SK-N-SH (cell line): ENCODE measurements at places on chromosomes 1 and 21.

GRCh38 chr1:115706587-115707425 is 61.7 kb downstream of the CASQ2 start:
- peak; percentile 45 for DNase-seq

GRCh38 chr1:53270107-53270506 is 31.8 kb upstream of the MAGOH start:
- DNase-seq = no peak

DNA sequence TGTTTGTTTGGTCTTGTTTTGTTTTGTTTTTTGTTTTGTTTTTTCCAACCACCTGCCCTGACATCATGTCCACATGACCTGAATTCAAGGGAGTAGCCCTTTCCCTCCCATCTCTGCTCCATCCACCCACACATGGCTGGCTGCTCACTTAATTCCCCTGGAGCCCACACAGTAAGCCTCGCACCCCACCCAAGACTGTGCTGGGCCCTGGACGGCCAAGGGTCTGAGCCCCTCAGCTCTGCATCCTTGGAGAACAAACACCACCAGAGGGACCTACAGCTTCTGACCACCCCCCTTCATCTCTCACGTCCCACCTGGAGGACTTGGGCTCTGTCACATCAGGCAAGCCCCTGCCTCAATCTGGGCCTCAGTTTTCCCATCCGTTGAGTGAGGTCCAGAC is 39.1 kb downstream of the MATN1 start:
- no peak for DNase-seq

GRCh38 chr1:51189421-51190073 is 46.5 kb upstream of the RNF11 start:
- DNase-seq = peak; percentile 59

GRCh38 chr1:171800342-171800741 is 18.9 kb downstream of the METTL13 start:
- DNase-seq = no peak

GRCh38 chr1:212561501-212561931 is 47.0 kb upstream of the ATF3 start:
- no peak for DNase-seq

- DNase-seq = no peak
These were observed 160.1 kb upstream of the NFIA start for GRCh38 chr1:60922304-60922703.

- no peak for DNase-seq
These were observed 134.5 kb upstream of the PKN2 start for GRCh38 chr1:88549536-88549935.

DNA sequence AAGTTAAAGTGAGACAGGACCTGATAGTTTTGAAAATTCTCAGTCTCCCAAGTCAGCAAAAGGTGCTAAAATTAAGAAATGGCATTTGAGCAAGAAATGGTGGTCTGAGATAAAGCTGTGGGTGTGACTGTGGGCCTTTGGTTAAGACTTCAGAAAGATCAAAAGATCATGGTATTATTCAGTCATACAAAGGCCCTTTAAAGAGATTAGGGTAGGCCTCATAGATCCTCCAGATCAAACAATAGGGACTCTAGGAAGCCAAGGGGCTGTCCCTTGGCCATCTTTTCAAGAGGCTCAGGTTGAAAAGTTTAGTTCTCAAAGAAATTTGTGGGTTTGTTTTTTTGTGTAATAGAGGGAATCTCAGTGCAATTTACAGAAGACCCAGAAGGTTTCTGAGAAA is 8.4 kb downstream of the HMGB4 start:
- no peak for DNase-seq

- DNase-seq = no peak
These were observed 249.3 kb downstream of the TNR start for GRCh38 chr1:175494011-175494554.

- no peak for DNase-seq
These were observed 191.8 kb downstream of the TOMM20 start for GRCh38 chr1:234936612-234937389.

DNA sequence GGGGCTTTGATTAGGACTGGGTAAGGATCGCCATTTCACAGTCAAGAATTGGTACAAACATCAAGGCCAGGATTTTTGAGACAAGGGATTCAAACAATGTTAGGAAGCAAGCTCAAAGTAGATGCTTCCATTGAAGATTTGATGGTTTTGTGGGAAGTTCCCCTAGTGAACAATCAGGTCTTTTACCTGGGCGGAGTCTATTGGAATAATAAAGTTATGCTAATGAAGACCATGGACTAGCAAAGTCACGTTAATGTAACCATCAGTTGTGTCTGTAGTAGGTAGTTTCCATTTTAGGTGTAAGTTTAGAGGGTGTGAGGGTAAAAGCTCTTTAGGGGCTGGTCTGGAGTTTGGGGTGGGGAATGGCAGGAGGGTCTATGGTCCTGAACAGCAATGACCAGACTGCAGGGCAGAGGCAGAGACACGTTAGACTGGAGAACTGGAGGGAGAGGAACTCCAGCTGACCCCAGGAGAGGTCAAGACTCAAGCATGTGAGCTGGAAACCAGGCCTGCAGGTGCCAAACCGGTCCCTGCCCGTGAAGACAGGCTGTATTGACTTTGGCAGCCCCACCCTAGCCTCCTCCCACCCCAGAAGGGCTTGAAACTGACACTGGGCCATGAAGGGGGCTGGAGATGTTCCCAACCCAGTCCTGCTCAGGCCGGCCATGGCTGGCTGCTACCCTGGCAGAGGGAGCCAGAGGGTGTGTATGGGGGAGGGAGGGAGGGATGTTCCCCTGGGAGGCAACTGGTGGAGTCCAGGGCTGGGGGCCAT is 36.0 kb upstream of the GPR37L1 start:
- DNase-seq = no peak

- no peak for DNase-seq
These were observed 34.1 kb downstream of the SNAP47 start for GRCh38 chr1:227769047-227769935.

GRCh38 chr1:64823691-64824476 is 79.0 kb downstream of the RAVER2 start:
- DNase-seq = peak; percentile 64

DNA sequence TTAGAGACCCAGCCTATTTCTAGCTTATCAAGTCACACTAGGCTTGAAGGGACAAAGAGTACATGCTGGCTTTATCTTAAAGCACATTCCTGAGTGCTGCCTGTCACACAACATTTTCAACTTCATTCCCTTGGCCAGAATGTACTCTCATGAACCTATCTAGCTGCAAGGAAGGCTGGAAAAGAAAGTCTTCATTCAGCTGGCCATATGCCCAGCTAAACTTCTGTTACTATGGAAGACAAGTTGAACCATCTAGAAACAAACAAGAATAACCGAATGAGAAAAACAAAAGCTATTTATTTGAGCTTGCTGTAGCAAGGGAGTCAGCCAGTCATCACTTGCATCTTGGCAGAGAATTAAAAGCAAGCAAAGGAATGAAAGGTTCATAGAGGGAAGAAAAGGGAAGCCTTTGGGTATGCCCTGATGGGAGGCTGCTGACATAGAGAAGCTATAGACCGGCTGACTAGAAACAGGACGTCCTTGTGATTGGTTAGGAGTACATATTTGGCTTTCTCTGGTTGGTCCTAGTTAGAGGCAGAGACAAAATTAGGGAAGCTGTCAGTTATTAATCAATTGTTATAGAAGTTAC is 108.4 kb downstream of the NEK7 start:
- no peak for DNase-seq

DNA sequence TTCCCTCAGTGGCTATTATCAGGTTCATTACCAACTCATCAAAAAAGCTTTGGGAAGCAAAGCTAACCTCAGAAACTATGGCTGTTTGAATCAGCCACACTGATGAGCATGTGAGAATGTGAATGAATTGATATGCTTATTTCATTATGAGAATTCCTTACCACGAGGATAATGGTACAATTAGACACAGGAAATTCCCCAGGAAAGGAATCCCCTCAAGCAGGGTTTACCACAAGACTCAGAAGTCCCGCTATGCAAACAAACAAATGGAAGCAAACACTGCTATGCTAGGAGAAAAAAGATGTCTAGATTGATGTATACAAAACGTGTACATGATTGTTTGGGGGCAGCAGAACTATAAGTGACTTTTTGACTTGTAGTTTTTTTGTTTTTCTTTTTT is 205.0 kb downstream of the HMCN1 start:
- DNase-seq = no peak

DNA sequence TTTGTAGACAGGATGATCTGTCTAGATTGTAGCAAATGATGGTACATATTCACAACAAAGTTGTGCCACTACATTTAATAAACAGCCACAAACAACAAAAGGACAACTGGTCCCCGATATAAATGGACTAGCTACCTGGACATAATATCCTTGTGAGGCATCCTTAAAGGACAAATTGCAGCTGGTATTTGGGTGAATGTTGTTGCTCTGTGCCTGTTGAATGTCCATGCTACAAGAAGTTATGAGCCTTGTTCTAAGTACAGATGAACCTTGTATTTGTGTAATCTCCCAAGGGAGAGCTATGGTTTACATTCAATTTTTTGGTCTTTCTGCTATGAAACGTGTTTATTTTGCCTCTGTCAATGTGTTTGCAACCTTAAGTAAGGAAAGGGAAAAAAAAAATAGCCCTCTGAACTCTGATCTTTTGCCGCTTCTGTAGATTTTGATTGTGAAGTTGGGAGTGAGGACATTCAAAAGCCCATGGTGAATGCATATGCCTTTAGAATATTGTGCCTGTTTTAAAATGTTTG is 26.5 kb downstream of the SFT2D2 start:
- no peak for DNase-seq

DNA sequence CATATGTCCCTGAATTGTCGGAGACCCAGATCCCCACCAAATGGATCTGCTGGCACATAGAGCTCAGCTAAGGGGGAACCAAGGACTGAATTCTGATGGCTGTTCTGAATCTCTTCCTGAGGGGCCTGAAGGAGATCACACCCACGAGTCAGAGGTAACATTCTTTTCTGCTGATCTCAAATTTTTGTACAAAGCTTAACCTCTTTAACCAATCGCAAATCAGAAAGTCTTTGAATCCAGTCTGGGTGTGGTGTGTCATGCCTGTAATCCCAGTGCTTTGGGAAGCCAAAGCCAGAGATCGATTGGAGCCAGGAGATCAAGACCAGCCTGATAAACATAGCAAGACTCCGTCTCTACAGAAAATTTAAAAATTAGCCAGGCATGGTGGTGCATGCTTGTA is 62.8 kb upstream of the PRRC2C start:
- no peak for DNase-seq

- DNase-seq = peak; percentile 82
These were observed 632.0 kb downstream of the SMYD3 start for GRCh38 chr1:245874942-245875580.

- DNase-seq = no peak
These were observed 386.6 kb downstream of the KIF26B start for GRCh38 chr1:245541369-245541768.
